ENCODE measurements at places on chromosomes 11 and 22.

GRCh38 chr22:23760056-23760455 is 2.7 kb upstream of the C22orf15 start:
- DNase-seq: no peak

GRCh38 chr11:41044747-41045146 is 414.7 kb downstream of the LRRC4C start:
- DNase-seq: no peak

DNA sequence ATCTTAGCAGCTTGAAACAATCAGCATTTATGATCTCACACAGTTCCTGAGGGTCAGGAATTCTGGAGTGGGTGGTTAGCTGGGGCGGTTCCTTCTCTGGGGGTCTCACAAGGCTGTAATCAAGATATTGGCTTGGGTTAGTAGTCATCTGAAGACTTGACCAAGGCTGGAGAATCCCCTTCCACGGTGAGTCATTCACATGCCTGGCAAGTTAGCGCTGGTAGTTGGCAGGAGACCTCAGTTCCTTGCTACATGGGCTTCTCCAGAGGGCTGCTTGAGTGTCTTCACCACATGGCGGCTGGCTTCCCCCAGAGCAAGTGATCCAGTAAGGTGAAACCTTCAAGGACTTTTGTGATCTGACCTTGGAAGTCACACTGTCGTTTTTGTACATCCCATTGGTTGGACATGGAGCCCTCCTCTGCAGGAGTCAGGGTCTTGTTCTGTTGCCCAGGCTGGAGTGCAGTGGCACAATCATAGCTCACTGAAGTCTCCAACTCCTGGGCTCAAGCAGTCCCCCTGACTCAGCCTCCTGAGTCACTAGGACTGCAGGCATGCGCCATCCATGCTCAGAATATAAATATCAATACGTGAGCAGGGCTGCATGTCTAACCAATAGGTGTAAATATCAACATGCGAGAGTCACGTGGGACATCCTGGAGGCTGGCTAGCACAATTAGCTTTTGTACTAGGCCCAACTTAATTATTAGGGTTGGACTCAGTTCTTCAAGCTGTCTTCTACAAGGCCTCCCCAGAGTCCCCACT is 7.2 kb upstream of the NIPSNAP1 start:
- DNase-seq: peak; percentile 90

DNA sequence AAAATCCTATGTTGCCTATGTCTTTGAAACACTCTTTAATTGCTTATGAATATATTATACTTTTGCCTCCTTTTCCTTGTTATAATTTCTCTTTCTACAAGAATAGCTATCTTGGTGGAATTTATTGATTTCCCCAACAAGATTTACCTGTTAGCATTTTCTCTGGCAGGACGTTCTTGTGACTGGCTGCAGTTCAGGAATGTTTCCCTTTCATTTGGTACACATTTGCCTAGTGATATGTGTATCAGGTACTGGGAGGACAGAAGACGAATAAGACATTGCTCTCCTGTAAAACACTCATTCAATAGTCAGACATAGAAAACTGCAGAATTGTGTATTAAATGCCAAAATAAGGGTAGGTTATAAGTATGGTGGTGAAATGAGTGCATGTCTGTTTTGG is 279.9 kb downstream of the FAT3 start:
- DNase-seq: no peak

- DNase-seq: no peak
Measured at GRCh38 chr11:97537407-97538150, 1147.8 kb downstream of the JRKL start.

DNA sequence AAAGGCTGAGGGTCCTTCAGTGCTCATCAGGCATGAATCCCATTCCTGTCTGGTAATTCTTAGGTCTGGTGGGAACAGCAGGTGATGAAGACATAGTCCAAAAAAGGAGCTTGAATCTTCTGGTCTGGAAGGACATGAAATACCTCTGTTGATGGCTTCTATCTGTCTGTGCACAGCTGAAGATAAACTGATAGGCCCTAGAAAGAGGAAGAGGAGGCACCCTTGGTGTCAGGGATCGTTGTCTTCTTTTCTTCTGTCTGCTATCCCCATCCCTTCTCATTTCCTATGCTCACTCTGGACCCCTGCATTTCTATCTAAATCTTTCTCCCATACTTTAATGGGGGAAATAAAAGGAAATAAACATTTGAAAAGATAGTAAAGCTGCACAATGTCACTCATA is 9.4 kb downstream of the AGBL2 start:
- DNase-seq: no peak

- no peak for DNase-seq
Measured at GRCh38 chr22:31898926-31899325, 45.4 kb upstream of the YWHAH start.

DNA sequence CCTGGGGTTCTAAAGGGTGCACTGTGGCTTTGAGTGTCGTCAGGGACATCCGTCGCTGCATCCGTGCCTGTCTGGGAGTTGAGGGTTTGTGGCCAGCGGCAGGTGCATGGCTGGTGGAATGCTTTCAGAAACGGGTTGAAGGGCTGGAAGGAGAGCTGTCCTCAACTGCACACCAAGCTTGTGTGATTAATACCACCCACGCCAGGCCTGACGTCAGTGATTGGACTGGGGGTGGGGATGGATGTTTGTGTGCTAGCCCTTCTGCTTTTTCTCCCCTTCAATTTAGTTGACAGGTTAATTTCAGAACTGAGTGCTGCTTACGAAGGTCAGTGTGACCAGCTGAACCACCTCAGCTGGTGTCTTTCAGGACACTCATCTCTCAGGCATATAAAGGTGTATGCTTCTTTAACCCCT is 3.2 kb upstream of the GAB2 start:
- DNase-seq: peak; percentile 20

DNA sequence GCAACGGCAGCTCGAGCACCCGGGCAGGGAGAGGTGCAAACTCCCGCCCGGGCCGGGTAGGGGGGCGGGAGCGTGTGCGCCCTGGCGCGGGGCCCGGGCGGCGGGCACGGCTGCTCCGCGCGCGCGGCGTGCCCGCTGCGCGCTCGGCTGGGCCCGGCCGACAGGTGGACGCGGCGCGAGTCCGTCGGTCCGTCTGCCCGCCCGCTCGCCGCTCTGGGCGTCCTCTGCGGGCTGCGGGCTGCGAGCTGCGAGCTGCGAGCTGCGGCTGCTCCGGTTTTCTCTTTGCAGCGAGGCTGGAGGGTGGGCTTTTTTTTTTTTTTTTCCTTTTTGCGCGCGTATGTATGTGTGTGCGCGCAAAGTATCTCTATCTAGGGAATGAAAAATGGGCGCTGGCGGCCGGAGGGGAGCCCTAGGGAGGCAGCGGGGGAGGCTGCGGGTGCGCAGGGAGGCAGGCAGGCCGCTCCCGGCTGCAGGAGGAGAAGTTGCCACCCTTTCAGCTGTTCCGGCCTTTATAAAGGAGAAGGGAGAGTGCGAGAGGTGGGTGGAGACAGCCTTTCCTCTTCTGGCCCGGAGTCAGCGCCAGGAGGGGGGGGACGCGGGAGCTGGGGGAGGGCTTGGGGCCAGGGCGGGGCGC is at the start of gene PDGFB:
Gene PDGFB, minus strand, starts transcription at position 487 of the 634 bp plus-strand sequence. CDS start 1,019 bp downstream, outside the sequence.
- peak; percentile 44 for DNase-seq

GRCh38 chr11:34632105-34632791 is 11.4 kb downstream of the EHF start:
- no peak for DNase-seq

DNA sequence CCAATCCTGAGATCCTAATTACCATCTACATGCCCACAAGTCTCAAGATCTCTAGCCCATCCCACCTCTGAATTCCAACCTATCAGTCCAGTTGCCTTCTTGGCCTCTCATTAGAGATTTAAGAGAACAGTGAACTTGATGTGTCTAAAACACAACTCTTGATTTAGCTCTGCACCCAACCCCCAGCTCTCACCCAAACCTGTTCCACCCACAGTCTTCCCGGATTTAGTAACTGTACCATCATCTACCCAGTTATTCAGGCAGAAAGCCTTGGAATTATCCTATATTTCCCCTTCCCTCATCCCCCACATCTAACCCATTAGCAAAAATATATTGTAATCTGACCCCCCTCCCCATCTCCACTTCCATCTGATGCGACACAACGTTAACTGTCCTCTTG is 24.0 kb upstream of the YWHAH start:
- no peak for DNase-seq

GRCh38 chr11:73528483-73529203 is 69.3 kb downstream of the FAM168A start:
- DNase-seq: no peak

DNA sequence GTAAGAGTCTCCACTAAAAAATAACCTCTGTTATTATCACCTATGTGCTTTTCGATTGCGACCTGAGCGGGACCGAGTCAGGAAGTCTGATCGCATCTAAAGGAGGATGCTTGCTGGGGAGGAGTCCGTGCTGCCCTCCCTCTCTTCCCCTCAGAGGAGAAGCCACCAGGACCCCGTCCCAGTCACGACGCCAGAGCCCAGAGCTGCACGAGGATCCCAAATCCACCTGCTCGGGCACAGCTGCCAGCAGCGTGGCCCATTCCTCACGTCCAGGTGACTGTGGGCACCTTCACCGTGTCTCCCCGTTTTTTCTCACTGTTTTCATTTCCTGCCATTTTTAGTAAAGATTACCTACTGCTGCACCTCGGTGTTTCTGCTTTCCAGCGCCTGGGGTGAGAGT is 390.3 kb downstream of the BRD1 start:
- DNase-seq: no peak

GRCh38 chr11:125948278-125949051 is 2.6 kb downstream of the VSIG10L2 start:
- no peak for DNase-seq

DNA sequence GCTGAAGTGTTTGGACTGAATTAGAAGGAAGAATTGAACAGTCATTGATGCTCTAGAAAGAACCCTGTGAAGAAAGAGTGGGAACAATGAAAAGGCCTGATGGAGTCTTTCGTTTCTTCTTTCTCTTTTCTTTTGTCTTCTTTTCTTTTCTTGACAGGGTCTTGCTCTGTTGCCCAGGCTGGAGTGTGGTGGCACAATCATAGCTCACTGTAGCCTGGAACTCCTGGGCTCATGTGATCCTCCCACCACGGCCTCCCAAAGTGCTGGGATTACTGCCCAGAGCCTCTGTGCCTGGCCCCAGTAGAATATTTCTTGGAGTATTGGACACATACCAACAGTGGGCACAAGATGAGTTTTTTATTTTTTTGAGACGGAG is 1.1 kb downstream of the FEN1 start:
- DNase-seq: no peak

DNA sequence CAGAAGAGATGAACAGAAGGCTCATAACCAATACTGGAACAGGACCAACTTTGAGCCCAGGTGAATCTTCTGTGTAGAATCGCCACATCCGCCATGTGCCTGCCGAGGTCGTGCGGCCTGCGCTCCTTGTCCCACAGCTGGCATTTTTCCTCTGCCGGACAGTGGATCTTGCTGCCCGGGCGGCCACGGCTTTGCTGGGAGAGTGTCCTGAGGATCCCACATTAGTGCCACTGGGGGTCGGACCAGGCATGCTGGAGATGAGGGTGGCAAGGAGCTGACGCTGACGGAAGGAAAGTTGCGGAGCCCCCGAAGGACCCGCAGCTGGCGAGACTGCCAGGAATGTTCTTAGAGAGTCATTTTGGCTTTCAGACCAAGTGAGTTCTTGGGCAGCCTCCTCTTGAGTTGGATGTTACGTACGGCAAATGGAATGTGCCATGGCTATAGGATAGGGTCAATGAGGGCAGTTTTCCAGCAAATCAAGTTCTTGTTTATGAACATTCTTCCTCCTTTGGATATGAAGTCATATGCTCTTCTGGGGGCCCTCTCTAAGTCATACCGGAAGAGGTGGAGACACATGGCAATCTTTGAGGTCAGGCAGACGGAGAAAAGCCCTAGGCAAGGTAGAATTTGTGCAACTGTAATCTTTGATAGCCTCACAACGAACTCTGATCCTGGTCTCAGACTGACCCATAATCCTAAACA is 57.4 kb upstream of the NUP160 start:
- DNase-seq: no peak

GRCh38 chr11:47398011-47398410 is 10.4 kb upstream of the SLC39A13 start:
- DNase-seq: no peak

DNA sequence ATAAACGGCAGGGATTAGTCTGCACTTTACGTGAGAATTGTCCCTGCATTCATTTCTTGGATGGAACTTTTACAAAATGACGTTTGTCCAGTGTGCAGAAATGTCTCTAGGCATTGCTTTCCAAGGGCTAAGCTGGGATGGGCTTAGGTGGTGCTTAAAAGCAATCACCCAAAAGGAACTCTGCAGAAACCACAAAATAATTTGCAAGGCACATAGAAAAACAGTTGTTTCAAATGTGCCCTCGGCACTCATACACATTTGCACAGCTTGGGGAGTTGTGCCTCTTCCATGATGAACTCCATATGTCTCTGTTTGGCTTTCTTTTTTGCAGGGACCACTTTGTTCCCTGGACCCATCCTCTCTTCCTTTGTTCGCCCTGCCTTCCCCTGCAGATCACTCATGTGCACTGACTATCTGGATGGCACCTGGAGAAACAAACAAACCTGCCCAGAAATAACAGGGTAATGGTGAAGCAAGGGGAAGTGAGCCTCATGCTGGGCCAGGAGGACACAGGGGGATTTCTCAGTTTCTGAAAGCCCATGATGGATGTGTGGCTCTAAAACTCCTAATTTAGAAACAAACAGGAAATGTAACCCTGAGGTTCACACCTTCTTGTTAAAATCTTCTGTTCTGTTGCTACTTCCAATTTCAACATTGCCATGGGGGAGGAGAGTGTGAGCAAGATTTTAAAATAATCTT is 150.2 kb downstream of the SNX19 start:
- no peak for DNase-seq

GRCh38 chr11:125494561-125494960 is 1.5 kb downstream of the FEZ1 start:
- no peak for DNase-seq

DNA sequence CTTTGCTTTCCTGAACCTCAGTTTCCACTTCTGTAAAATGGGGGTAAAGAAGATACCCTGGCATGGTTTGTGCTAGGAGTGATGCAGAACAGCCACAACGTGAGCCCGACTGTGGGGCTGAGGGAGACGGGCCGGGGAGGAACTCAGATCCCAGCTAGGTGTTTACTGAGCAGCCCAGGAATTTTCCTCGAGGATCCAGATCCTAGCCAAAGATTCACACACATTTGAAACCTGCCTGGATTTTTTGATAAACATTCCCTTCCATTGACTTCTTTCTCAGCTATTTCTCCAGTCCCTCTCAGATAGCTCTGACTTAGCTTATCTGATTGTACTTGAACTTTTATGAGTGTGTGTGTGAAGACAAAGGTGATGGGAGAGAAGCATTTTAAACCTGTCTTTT is 98.0 kb downstream of the KIAA1671 start:
- no peak for DNase-seq

DNA sequence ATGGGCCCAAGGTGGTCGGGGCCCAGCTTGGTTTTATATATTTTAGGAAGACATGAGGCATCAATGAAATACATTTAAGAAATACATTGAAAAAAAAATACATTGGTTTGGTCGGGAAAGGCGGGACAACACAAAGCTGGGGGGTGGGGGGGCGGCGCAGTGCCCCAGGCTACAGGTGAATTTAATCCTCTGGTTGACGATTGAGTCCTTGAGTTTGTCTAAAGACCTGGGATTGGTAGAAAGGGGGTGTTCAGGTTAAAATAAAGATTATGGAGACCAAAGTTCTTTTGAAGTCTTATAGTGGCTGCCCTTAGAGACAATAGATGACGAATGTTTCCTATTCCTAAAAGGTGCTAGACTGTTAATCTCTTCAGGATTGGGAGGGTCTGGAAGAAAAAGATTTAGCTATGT is 3.1 kb downstream of the IFITM1 start:
- DNase-seq: no peak

- no peak for DNase-seq
Measured at GRCh38 chr22:34333285-34333684, 413.0 kb upstream of the LARGE1 start.

- no peak for DNase-seq
Measured at GRCh38 chr22:49785841-49786471, 41.7 kb downstream of the BRD1 start.

Measured in mammary epithelial cell (primary cell).